A549 treated with AZD2906 at 1 μM for 4 hours (cell line): ENCODE measurements at places on chromosomes 16 and 17. TPM values are rescaled to one million over a fixed set of nuclear protein-coding genes. Genes with fewer than 3 reads are reported as not detected.

TMEM95 gene
- not detected in 5 replicates for total RNA-seq

RRN3 gene
- total RNA-seq, result 34.5 to 42.5 TPM (median 37.3 TPM) in 5 replicates

FOXN1 gene
- 0.02 to 0.07 TPM (median 0.03 TPM) in 3 of 5 replicates, not detected in the others for total RNA-seq

INO80E gene
- 99.1 to 113 TPM (median 102 TPM) in 5 replicates for total RNA-seq

CFAP52 gene
- total RNA-seq, result 0.09 to 0.21 TPM (median 0.18 TPM) in 4 of 5 replicates, not detected in the other

ABCA8 gene
- 0.24 to 0.52 TPM (median 0.31 TPM) in 5 replicates for total RNA-seq

SLC47A2 gene
- total RNA-seq, result 0.03 to 0.11 TPM (median 0.07 TPM) in 4 of 5 replicates, not detected in the other

UBB gene
- total RNA-seq, result 1,868 to 2,263 TPM (median 2,004 TPM) in 5 replicates

TMEM106A gene
- 1.0 to 1.3 TPM (median 1.1 TPM) in 5 replicates for total RNA-seq

MFSD11 gene
- 19.8 to 21.5 TPM (median 20.3 TPM) in 5 replicates for total RNA-seq

ZNF174 gene
- 12.3 to 14.5 TPM (median 12.8 TPM) in 5 replicates for total RNA-seq

SHBG gene
- 0.45 to 0.90 TPM (median 0.73 TPM) in 5 replicates for total RNA-seq

SBK1 gene
- total RNA-seq, result 0.26 to 0.34 TPM (median 0.29 TPM) in 5 replicates

SDR42E2 gene
- not detected in 5 replicates for total RNA-seq

EVI2B gene
- 0.02 to 0.06 TPM (median 0.06 TPM) in 3 of 5 replicates, not detected in the others for total RNA-seq

TLCD2 gene
- total RNA-seq, result 1.3 to 2.0 TPM (median 1.6 TPM) in 5 replicates
